ENCODE measurements at places on chromosomes 7 and 10. TPM values are rescaled to one million over a fixed set of nuclear protein-coding genes. Genes with fewer than 3 reads are reported as not detected.

The AKR1D1 gene
- total RNA-seq: not detected

The ANKRD61 gene
- not detected for total RNA-seq

The TRRAP gene
- total RNA-seq: 32.0 TPM

The YKT6 gene
- total RNA-seq: 131 TPM

Data from chondrocyte (in vitro differentiated cells).